ENCODE measurements at places on chromosomes 12 and 14.

- no peak for DNase-seq
Observed at GRCh38 chr12:104329707-104330532, 26.4 kb downstream of the EID3 start.

GRCh38 chr12:74204236-74204635, 333.4 kb upstream of the ATXN7L3B start:
- no peak for DNase-seq

GRCh38 chr14:64698903-64699302, 5.3 kb upstream of the PLEKHG3 start:
- peak; percentile 39 for DNase-seq

DNA sequence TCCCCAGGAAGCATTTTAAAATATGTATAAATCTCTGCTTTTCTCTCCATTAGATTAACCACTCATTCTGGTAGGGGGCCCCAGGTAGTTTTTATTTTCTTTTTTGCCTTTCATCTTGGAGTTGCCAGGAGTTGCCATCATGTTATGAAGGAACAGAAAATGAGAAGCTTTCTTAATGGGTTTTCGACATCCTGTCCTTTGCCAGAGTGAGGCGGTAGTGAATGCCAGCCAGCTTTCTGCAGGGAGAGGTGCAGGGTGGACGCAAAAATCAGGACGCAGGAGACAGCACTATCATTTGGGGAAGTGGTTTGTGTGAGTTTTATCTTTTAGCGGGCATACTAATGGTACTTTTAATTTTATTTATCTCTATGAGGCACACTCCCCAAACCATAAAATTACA, 1.7 kb downstream of the RASSF8 start:
- no peak for DNase-seq

DNA sequence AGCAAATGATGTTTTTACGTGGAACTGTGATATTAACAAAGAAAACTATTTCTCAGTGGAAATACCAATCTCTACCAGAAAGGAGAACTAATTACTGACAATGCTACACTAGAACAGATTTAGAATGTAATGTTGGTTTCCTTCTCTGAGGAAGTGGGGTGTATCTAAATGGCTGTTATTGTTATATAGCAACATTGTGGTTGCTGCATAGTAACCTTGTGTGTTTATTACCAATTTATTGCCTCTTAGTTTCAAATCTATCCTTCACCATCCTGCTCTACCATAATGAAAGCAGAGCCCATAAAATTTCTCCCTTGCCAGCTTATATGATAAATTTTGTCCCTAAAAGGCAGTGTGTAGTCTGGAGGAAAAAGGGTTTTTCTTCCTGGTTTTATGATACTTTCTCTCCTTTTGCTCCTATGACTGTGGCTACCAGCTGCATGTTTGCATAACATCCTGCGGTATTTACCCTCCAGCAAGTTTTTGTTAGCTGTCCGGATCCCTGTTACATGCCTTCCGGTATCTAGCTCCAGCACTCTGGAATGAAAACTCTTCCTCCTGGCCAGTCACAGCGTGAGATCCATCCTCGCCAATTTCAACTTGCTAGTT, 5.7 kb upstream of the KLRK1 start:
- DNase-seq = peak; percentile 25

DNA sequence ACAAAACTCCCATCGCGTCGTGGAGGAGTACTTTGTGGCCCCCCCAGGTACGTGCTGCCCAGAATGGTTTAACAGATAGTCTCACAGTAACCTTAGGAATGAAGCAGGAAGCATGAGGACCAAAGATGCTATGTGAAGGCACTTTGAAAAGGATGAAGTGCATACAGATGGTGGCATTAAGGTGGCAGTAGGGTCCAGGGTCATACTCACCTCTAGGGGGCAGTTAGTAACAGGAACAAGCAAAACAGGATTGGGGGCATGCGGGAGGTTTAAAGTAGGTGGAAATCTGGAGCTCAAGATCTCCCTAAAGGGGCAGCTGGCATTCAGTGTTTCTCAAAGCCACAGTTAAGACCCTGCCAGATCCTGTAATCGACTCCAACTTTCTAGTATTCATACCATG, 10.9 kb downstream of the GATC start:
- DNase-seq = no peak

GRCh38 chr12:111975161-111975931, 37.6 kb downstream of the TMEM116 start:
- DNase-seq = no peak

DNA sequence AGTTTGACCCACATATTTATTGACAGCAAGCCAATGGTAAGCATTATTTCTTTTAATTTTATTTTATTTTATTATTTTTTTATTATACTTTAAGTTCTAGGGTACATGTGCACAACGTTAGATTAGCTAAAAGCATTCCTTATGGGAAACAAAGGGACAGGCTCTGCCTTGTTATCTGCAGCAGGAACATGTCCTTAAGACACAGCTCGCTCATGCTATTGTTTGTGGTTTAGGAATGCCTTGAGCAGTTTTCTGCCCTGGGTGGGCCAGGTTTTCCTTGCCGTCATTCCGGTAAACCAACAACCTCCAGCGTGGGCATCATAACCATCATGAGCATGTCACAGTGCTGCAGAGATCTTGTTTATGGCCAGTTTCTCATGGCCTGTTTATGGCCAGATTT, 370.2 kb downstream of the TMEM117 start:
- no peak for DNase-seq

Data from tibial artery (tissue), 4 donors.